ENCODE measurements at places on chromosomes 1 and 21.

DNA sequence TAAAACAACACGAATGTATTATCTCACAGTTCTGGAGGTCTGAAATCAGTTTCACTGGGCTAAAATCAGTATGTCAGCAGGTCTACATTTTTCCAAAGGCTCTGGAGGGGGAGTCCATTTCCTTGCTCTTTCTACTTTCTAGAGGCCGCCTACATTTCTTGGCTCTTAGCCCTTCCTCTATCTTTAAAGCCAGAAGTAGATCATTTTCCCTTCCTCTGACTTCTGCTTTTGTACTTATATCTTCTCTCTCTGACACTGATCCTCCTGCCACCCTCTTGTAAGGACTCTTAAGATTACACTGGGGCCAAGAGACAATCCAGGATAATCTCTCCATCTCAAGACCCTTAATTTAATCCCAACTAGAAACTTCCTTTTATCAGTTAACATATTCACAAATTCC, 41.4 kb downstream of the MSH4 start:
- no peak for DNase-seq

GRCh38 chr1:98232678-98233077, 311.8 kb upstream of the DPYD start:
- no peak for DNase-seq

DNA sequence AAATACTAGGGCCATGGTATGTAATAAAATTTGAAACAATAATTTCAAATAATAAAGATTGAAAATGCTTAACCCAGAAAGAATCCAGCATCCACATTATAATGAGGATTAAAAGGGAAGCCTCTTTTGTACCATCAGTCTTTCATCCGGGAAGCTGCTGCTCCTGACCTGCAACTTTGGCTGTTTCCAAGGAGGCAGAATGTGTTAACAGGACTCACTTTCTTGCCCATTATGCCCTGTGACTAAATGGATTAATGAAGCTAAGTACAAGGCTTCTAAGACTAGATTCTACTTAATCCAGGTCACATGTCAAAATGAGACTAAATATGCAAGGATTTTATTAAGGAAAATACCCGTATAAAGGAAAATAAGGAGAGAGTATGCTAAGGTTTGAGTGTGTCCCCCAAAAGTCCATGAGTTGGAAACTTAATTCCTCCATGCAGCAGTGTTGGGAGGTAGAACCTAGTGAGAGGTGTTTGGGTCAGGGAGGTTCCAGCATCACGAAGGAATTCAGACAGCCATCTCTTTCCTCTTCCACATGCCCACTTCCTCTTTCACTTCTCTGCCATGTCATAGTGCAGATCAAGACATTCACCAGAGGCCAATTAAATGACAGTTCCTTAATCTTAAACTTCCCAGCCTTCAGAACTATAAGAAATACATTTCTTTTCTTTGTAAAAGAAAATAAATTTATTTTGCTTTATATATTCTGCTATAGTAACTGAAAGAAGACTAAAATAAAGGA, 27.7 kb downstream of the FMO2 start:
- no peak for DNase-seq

DNA sequence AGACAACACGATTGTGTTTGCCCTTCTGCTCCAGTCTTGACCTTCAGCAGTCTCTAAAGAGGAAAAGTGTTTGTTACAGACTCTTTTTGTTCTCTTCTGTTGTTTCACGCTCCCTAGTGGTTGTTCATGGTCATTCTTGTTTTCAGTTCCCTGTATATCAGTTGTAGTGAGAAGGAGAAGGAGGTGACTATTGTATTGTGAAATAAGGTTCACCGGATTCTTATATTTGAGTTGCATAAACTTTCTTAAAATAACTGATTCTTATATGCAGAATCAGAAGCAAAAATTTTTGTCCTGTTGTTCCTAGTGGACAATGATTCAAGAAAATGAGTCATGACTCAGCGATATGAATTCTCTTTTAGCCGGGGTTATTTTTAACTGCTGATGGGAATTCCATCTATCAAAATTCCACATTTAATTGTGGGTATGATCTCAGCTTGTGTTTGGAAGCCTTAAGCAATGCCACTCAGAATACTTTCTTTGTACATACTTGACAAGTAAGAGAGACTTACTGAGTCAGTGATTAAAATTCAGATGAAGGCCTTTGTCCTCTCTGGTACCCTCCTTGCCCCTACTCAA, 152.2 kb downstream of the CLEC20A start:
- no peak for DNase-seq

- DNase-seq = no peak
Measured at GRCh38 chr1:184604152-184604900, 150.3 kb downstream of the EDEM3 start.

- no peak for DNase-seq
Measured at GRCh38 chr1:170424346-170424745, 107.6 kb upstream of the GORAB start.

GRCh38 chr1:39687243-39687642, 4.0 kb downstream of the HPCAL4 start:
- DNase-seq = no peak

DNA sequence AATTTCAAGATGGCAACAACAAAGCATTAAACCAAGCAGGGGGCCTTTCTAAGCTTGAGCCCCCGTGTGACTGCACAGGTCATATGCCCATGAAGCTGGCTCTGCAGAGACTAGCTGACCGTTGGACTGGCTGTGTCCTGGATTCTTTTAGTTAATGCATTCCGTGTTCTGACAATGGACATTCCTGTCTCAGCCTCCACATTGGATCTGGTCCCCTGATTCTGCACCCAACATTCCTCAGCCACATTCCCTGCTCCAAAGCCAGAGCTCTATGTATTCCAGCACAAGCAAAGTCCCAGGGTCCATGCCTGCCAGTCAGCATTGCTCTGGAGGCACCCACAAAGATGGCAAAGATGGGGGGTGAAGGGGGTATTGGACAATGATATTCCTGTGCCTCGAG, 5.1 kb upstream of the NAV1 start:
- DNase-seq = no peak

Measured in activated CD4-positive, CD25-positive, alpha-beta regulatory T cell treated with anti-CD3 and anti-CD28 coated beads, Interleukin-2, amount 50 U/mL, for 16 hours (primary cell).